Esophagus squamous epithelium (tissue), 5 donors: ENCODE measurements at places on chromosomes 3 and 15.

- no peak for DNase-seq
These were observed 26.3 kb upstream of the TFRC start for GRCh38 chr3:196108075-196108743.

DNA sequence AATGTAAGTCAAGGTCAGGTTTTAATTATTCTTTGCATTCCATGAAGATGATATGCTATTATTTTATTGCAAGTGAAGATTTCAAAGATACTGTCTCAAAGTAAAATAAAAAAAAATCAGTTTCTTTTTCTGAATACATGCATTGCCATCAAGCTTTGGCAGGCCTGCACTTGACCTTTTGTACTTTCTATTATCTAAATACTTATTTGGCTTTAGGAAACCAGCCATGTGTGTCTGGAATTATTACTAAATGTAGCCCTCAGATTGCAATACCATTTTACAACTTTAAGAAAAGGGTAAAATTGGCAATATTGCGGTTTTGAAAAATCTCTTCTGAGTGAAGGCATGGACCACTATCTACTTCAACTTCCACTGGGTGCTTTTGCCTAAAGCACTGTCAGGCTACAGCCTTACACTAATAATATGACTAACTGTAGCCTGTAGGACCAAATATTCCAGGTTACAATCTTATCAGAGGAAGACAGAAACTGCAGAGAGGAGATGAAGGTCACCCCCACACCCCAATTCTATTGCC, 349.4 kb upstream of the DCBLD2 start:
- DNase-seq: no peak

- DNase-seq: no peak
These were observed 112.5 kb upstream of the NR2F2 start for GRCh38 chr15:96217983-96218382.

- DNase-seq: no peak
These were observed 1.4 kb upstream of the NSMCE3 start for GRCh38 chr15:29270976-29271375.

DNA sequence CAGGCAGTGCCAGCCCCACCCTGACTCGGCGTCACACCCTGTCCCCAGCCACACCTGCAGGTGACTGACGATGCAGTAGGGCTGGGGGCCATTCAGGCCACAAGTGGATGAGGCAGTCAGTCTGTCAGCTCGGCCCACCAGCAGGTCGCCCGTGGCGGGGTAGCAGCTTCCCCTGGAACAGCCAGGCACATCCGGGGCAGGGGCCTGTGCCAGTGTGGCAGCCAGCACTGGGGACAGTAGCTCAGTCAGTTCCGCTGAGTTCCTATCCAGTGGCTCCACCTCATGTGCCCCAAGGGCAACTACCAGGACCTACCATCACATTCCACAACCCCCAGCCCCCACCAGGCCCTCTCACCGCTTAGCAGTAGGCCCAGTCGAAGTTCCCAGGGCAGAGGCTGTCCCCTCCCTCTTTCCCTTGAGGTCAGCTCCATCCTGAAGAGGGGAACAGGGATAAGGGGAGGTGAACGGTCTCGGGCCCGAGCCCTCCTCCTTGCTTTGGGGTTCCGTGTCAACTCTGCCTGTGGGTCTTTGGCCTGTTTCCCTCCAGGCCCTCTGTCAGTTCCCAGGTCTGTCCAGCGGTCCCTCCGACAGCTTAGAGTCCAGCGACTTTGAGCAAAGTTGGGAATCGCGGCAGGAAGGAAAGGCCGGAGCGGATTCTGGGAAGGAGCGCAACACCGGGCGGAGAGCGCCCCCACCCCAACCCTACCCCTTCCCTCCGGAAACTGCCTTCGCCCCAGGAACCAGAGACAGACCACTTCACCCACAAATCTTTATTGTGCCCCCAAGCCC, at the start of gene LAMB2:
Gene LAMB2 (minus strand): TSS at position 614 of the 789 bp plus-strand sequence. CDS start 183 bp downstream, at position 431.
- no peak for DNase-seq

- no peak for DNase-seq
These were observed 15.6 kb downstream of the FRMD4B start for GRCh38 chr3:69370156-69370883.

DNA sequence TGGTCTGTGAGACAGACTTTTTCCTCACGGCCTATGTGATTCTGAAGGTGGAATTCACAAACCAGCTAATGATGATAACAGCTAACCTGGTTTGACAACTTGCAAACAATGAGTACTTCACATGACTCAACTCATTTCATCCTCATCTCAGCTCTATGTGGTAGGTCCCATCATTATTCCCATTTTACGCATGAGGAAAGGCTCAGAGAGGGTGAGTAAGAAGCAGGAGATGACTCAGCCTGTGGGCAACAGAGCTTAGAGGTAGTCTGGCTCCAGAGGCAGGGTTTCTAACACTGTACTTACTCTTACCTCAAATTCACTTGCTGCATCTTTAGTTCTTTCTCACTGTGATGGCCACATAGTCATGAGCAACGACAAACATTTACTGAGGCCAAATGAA, 25.8 kb upstream of the PSMD6 start:
- no peak for DNase-seq

GRCh38 chr15:101432982-101433381, 56.5 kb downstream of the PCSK6 start:
- no peak for DNase-seq

DNA sequence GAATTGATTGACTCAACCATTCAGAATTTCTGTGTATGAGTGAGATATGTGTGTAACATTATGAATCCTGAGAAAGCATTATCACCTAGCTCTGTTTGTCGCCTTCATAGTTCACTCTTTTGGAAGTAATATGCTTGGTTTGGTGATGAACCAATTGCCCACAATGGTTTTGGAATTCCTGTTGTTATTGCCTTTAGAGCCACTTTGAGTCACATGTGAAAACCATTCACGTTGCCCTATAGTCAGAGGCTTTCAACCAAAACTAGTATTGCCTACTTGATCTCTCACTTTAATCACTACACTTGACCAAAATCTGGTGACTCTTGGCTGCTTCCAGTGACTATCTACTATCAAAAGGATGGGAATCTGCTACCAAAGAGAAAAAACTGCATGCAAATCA, 78.2 kb upstream of the FLNB start:
- DNase-seq: no peak

GRCh38 chr3:25182794-25183193, 245.3 kb upstream of the RARB start:
- DNase-seq: no peak

DNA sequence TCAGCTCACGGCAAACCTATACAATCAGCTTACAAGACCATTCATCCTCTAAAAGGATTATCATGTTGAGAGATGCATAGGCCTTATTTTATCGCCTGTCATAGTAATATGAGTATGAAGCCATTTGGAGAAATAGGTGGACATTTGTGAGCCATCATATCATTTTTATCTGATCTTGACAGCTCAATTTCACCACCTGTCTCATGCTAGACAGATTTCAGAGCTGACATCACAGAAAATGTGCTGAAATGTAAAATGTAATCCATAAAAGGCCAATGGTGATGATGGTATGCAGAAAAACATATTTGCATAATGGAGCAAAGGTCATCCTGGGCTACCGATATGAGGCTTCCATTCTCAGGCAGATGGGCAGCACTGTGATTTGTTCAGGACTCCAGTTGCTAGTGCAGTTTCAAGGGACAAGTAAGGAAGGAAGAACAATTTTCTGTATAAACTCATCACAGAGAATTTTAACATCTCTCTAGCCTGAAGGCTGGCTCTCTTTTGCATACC, 221.5 kb downstream of the ULK4 start:
- DNase-seq: no peak

DNA sequence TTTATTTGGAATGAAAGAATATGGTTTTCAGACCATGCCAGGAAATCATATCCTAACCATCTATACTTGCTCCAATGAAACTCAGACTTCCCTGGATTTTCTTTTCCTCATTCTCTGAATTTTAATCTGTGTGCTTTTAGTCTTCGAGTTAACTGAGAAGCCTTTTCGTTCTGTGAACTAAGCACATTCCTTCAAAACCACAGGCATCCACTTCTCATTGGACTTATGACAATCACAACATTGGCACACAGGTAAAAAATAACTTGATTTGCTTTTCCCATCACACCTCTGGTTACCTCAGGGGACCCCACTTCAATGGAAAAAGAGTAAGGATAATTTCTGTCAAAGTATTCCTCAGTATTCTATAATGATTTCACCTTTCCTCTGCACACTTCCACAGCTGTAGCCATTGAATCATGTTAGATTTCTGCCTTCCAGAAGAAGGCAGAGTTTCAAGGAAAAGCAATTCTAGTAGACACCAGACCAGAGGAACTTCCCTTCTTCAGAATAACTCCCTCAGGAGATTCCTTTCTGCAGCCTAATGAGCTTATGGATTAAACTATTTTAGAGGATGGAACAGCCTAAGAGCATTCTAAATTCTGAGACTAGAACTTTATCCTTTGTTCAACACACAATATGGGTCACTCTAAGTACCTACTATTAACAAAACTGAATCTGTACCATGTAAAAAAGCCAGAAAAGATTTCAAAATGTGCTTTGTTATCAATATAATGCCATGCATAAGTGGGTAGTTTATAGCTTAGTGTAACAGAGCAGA, 15.9 kb downstream of the COMMD2 start:
- no peak for DNase-seq

- no peak for DNase-seq
These were observed 41.2 kb downstream of the TUBGCP4 start for GRCh38 chr15:43412096-43412495.

DNA sequence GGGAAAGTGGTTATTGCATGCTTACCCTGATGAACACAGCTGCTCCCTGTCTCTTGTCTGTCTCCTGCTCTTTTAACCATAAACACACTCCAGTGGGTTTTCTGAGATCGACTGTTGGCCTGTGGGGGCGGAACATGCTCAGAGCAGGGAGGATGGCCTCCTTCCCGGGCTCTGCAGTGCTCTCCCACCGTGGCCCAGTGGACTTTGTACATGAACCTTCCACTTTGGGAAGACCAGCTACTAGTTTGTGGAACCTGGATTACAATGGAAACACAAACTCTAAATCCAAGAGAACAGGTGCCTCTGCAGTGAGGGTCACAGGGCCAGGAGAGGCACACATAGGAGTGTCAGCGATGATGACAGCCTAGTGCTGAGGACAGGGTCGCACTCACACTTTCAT, 56.5 kb downstream of the KLF13 start:
- no peak for DNase-seq

DNA sequence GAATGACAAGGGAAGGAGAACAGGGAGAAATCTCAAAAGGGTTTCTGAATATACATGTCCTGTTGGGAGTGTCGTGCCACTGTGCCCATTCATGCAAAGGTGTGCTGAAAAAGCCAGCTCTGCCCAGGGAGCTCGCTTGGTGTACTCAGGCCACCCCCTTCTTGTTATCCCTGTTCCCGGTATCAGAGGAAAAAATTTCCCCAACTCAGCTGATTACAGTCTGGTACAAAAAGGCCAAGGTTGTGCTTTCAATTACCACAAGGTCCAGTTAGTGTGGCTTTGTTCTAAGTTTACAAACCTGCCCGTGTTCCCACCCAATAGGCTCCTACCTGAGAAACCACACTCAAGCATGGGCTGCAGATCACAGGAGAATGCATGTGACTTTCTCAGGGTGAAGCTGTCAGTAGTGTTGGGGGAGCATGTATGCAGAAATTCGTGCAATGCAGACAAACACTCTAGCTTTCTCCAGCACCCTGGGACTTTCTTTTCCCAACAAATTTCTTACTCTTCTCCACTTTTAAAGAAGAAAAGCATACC, 648.5 kb downstream of the NR2F2 start:
- DNase-seq: no peak

DNA sequence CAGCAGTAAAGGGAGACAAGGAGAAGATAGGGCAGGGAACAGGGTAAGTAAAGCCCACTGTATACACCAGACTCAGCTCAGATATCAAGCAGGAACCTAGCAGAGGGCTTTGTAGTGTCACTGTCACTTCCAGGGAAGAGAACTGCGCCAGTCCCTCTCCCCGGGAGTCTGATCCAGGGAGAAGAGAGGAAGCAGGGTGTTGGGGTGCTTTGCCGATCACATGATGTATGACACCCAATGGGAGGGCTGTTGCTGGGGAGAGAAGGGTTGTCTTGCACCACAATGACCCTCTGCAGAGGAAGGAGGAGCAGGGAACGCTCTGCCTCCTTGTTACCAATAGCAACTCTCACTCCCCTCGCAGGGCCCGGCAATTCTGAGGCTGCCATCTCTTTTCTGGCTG, 147.2 kb upstream of the SLC2A2 start:
- no peak for DNase-seq
